Skeletal muscle cell (primary cell): ENCODE measurements at places on chromosomes 11 and 22.

DNA sequence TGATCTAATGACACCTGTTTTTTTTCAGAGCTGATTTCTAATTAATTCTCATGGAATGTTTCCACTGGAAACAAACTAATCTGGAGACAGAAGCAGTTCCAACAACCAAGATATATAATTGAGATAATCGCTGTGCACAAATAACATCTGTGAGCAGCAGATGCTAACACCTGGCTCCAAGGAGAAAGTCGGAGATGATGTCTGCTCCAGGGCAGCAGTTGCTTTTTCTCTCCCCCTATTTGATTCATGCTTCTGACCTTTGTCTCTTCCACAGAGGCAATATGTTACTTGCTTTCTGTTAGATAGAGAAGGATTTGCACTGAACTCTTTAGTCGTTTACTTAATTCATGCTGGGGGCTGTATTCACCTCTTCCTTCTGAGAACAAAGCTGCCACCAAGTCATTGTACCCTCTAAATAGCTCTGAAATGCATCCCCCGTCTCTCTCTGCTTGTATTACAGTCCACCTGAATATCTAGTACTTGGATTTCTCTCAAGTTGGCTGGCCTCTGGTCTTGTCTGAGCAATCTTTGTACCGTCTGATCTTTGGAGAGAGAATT lies 187.4 kb downstream of the MYO18B start:
- DNase-seq = no peak

DNA sequence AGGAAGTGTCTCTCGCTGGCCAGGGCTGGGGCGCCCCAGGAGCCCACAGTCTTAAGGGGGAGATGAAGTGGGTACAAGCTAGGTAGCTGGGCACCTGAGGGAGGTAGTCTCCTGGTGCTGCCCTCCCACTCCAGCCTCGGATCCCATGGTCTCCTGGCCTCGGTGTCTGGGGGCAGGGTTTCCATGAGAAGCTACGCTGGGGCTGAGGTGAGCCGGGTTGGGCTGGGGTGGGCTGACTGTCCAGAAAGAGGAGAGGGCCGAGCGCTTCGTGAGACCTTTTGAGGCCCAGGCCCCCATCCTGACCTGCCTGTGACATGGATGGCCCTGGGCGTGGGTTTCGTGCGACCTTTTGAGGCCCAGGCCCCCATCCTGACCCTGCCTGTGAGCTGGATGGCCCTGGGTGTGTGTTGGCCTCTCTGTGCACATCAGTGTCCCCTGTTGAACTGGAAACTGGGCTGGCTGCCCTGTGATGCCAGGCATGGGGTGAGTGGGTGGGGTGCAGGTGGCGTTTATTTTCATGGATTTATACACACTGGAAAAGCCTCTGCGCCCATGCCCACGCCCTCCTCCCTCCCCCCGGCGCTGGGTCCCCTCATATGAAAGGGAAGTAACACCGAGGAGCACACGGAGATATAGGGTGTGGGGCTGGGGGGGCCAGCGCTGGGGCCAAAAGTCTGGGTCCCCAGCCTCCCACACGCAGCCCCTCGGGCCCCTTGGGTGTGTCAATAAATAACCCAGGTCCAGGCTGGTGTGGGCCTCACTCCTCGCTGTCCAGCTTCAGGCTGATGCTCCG lies 8.6 kb downstream of the AIP start:
- DNase-seq = no peak

DNA sequence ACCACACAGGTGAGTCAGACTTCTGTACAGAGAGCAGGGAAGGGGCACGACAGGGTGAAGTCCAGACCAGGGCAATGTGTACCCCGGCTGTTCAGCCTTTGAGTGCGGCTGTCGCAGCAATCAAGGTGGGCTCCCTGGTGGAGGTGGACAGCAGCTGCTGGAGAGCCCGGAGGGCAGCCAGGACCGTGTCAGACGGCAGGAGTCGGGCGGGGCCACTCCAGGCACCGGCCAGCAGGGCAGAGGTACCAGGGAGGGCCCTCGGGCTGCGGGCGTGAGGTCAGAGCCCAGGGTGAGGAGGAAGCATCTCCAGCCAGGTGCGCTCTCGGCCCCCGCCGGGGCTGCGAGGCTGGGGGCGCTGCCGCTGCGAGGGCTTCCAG lies 802 bp upstream of the PIM3 start:
- no peak for DNase-seq

- DNase-seq = no peak
These were observed 2.5 kb upstream of the MIF start for GRCh38 chr22:23891726-23892125.

DNA sequence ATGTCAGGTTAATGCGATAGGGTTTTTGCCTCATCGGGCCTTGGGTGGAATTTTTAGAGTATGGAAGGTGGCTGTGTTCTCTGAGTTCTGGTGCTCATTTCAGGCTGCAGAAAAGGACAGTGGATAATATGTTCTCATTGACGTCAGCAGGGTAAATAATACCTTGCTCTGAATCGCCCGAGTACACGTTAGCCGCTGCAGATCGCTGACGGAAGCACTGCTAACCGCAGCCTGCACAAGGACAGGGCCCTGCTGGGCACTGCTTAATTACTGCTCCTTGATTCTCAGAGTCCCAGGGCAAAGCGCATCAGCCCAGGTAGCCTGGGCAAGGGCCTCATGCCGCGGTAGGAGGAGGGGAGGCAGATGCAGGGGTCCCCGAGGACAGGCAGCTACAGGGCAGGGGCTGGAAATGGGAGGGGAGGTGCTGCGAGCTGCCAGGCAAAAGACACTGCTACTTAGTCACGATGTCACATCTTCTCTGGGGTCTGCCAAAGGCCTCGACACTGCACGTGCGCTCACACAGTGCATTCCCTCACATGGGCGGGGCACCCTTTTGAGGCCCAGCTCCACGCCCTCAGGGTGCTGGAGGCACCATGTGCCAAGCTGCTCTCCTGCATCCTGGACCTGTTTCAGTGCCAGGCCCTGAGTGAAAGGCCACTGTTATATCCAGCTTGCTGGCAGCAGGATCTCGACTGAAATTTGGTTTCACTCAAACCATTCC lies 35.2 kb downstream of the PPP2R1B start:
- no peak for DNase-seq

DNA sequence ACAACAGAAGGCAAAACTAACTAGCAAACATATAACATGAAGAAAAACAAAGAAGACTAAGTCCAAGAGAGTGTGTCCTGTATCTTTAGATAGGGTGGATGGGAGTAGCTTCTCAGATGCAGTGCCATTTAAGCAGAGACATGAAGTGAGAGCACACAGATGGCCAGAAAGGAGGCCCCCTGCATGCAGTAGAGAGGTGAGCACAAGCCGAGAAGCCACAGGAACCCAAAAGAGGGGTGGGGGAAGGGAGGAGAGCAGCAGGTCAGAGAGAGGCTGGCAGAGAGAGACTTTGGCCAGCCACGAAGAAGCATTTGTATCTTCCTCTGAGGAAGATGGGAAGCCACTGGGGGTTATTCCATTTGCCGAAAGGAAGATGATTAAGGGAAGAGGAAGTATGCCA lies 86.7 kb downstream of the NTM start:
- no peak for DNase-seq

DNA sequence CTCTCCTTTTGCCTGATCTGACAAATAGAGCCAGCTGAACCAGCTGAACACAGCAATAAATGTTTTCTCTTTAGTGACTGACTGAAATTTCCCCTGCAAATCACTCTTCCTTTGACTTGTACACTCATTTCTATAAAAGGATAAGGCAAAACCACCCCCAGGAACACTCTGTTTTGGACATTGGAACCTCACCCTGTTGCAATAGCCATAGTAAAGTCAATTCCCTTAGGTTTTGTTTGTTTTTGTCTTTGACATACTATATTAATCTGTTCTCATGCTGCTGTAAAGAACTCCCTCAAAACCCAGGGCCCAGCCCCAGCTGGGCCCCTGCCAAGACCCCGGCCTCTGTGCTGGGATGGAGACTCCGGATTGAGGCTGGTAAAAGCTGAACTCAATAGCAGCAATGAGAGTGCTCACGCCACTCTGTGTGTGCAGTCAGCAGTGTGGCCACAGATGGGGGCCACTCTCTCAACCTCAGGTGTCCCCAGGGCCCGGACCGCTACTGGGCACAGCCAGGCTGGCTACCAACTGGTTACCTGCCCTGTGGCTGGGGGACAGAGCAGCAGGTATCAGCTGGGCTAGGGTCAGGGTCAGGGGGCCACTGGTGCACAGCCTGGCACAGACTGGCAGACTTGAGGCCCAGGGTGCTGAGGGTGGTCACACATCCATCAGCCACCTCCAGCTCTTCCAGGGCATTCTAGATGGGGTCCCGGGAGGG lies 597.4 kb downstream of the LUZP2 start:
- DNase-seq = no peak
